ENCODE measurements at places on chromosomes 5 and 9.

DNA sequence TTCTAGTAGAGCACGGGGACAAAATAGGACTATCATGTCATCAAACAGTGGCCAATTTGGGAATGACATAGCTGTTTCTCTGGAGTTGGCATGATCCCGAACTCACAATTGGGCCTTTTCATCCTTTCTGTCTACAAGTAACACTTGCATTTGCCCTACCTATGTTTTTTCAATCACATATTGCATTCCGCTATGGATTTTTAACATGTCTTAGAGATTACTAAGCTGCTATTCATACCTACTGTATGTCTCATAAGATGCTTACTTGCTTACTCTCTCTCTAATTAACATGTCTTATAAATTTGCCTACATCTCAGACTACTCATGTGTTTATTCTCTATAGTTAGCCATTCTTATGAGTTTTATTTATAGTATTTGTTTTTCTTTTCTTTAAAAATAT, 341.2 kb upstream of the CTNND2 start:
- no peak for DNase-seq

DNA sequence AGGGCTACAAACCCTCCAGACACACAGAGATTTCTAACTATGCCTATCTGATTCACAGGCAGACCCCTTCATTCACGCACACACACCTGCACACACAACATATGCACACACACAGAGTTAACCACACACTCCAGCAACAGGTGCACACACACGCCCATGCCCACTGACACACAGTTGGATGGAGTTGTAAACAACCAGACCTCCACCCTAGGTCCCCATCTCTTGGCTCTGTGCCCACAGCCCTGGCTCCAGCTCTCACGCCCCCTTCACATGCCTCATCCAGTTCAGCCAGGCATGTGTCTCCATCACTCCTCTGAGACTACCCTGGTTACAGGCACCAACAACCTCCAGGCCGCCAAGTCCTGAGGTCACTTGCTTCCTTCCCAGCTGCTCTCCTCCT, 61.1 kb downstream of the PSD2 start:
- DNase-seq, result peak; percentile 73

DNA sequence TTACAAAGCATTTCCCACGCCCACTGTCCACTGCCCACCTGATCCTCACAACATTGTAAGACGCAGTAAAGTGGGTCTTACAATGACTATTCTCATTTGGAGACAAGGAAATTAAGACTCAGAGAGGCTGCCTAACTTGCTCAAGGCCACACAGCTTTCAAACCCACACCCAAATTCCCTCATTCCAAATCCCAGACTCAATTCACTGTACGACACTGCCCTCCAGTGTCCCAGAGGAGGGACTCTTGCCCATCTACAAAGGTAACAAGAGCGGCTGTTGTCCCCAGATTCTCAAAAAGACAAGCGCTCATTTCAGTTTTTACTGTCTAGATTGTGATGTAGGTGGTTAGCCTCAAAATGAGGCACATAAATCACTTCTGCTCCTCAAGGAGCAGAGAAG, 184.6 kb downstream of the ACTL7B start:
- no peak for DNase-seq

DNA sequence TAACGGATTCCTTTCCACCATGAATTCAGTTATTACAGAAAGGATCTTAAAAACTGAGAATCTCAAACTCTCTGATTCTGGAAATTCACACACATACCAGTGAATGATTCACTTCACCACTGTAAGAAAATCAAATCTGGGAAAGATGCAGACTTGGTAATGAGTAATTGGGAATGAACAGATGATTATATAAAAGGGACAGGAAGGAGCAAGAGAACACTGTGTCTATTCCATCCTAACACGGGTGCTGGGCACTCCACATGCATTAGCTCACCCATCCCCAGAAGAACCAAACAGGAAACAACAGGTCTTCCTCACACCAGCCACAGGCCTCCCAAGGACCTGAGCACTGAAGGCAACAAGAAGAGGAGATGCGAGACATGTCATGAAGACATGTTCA, 74.8 kb upstream of the ZNF622 start:
- no peak for DNase-seq

DNA sequence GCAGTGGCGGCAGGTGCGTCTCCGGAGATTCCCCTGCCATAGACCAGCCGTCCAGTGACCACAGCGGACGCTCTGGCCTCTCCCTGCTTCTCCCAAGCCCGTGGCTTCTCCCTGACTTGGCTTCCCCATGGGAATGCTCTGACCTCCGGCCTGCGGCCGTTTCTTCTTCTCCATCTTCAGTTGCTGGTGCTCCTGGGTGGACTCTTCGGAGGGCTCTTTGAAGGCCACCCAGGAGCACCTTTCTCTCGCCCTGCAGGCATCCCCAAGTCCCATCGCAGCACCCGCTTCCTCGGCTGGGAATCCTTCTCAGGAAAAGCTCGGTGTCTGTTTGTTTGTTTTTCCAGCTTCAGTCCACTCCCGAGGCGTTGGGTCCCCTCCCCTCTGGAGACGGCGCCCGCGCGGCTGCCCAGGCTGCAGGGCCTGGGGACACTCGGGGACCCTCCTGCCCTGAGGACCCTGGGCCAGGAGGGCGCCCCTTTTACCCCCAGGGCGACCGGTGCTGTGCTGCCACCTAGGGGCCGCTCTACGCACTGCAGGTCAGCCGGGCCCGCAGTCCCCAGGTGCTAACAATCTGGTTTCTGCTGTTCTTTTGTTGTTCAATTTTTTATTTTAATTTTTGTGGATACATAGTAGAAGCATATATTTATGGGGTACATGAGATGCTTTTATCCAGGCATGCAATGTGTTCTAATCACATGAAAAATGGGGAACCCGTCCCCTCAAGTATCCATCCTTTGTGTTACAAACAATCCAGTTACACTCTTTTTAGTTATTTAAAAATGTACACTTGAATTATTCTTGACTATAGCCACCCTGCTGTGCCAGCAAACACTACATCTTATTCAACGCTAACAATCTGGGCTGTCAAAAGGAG, 197.9 kb upstream of the ADAMTS16 start:
- DNase-seq, result no peak

DNA sequence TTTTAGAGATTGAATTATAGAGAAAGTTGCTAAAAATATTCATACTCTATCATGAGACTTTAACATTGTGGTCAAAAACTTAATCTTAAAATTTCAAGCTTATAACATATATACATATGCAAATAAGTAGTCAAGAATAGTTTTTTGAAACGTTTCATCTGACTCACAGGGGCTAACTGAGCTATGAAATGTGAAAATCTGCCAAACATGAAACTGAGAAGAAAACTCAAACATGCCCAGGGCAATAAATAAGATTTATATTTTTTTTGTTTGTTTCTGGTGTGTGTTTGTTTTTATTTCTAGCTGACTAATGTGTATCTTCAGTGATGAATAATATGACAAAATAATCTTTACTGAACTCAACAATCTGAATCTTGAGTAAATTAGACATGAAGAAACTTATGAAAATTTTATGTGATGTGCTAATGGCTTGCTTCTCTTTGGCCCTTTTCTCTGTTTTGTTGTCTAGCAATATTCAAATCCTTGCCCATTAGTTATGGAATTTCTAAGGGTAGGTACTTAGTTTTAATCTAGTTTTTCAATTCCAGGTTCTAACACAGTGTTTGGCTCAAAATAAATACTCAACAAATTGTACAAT, 99.9 kb downstream of the FAM174A start:
- DNase-seq, result no peak

GRCh38 chr5:168424594-168425323, 61.5 kb upstream of the RARS1 start:
- DNase-seq, result no peak

DNA sequence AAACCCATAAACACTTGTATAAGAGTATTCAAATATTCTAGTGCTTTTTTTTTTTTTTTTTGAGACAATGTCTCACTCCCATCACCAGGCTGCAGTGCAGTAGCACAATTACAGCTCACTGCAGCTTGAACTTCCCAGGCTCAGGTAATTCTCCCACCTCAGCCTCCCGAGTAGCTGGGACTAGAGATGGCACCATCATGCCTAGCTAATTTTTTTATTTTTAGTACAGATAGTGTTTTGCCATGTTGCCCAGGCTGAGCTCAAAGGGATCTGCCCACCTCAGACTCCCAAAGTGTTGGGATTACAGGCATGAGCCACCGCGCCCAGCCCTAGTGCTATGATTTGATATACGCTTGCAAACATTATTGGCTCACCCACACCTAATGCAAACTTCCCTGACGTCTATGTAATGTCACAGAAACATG, 11.8 kb downstream of the IL6ST start:
- no peak for DNase-seq

DNA sequence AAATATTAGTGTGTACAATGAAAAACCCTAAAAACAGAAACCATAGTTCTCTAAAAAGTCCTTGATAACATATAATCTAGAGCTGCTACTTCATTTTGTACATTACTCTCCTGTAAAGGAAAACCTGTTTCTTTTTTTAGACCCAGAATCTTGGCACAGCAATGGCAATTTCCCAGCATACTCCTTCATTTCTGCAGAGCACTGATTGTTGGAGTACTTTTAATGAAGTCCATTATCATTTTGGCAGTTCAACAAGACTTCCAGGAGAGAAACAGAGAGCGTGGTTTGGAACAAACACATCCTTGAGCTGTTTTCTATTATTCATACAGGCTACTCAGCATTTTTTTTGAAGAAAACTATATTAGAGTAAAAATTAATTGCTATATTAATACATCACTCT, 22.7 kb upstream of the MROH2B start:
- no peak for DNase-seq

- DNase-seq, result no peak
These were observed 10.3 kb downstream of the UGT3A2 start for GRCh38 chr5:36056422-36056821.

DNA sequence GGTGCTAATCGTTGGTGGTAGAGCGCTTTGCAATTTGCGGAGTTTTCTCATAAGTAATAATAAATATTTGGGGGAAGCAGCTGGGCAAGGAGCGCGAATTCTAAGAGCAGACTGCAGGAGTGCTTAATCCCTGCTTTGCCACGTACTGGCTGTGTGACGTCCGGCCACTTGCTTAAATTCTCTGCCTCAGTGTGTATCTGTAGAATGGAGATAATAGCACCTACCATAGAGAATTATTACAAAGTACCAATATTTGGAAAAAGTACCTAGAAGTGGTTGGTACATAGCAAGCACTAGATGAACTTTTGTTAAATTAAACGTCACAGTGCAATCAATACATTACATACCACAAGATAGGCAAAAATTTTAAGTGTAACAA, 598 bp upstream of the TMED7 start:
- DNase-seq, result no peak

DNA sequence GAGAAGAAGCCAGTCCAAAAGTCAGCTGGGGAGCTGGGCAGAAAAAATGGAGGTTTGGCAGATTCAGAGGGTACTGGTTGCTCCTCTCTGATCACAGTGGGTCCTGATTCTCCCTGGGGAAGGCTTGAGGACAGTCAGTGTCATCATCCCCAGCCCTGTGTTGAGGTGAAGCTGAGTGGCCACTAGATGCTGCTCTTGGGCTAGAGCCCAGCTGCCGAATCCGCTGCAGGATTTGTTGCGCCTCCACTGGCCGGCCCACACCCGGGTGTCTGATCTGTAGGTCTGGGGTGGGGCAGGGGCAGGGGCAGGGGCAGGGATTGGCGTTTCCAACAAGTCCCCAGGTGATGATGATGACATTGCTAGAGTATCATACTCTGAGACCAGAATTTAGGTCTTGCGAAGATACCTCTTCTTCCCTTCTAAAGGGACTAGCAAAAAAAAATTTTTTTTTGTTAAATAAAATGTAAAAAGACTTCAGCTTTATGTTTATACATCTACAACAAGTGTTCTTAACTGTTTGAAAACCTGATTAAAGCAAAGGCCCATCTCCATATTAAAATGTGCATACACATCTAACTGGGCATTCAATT, 106.8 kb downstream of the PDE6A start:
- DNase-seq, result peak; percentile 74

DNA sequence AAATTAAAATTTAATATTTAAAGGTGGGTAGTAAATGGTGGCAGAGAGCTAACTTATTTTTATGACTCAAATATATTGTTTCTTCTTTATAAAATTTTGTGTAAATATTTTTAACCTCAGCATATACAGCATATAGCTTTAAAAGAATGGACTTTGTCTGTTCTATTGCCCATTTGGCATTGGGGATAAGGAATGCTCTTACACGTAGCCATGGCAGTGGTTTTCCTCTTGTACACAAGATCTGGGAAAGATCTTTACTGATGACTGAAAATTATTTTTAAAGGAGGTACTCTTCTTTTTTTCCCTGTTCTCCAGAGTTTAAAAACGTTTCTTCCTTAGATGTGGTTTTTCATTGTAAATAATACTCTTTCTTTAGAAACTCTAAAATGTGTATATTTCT, 75.0 kb downstream of the PBX3 start:
- no peak for DNase-seq

DNA sequence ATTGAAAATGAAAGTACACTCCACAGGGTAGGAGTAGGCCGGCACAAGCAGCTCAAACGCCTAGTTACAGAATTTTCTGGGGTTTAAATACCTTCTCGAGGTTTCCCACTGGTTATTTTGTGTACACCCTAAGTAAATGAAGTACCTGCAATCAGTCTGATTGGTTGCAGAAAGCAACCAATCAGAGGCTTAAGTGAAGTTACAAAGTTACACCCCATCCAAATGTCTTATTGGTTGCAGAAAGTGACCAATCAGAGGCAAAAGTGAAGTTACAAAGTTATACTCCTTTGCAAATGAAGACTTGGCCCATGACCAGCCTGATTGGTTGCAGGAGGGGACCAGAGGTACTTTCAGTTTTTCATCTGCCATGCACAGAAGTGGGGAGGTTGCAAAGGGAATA, 33.2 kb upstream of the ERAP2 start:
- no peak for DNase-seq

DNA sequence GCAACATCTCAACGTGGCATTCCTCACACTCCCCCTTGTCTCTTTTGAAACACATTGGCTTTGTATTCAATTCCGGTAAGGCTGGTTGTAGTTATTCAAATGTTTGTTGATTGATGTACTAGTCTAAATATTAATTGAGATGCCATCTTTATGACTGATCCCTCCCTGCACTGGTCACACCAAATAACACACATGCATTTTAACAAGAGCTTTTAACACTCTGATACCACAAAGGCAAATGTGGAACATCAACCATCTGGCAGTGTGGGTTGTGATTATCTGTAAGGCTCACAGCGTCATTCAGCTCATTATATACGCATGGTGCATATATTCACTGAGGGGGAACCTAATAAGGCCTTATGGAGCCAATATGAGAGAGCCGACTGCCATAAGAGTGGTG, 305.0 kb downstream of the TENT4A start:
- no peak for DNase-seq

DNA sequence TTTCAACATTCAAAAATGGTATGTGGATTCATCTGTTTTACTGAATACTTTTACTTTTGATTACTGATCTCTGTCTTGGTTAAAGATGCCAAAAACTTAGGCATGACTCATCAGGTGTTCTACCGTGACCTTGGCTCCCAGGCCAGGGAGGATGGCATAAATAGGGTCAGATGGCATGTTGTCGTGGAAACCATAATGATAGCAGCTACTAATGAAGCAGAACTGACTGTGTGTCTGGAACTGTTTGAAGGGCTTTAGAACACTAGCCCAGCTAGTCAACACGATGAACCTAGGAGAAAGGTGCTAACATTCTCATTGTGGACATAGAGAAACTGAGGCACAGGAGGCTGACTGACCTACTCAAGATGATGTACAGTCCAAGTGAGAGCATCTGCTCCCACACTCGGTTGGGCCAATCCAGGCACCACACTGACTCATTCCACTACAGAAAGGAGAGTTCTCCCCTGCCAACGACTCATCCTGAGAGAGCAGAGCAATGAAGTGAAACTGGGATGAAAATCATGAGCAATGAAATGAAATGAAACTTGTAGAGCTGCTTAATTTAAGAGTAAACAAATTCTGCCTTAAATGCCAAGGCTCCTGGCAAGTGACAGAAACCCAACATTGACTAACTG, 116.0 kb downstream of the TENT4A start:
- DNase-seq, result no peak

GRCh38 chr5:168600409-168600808, 21.2 kb upstream of the PANK3 start:
- no peak for DNase-seq

Measured in NCI-H345 (cell line).